ENCODE measurements at places on chromosomes 2 and 18.

DNA sequence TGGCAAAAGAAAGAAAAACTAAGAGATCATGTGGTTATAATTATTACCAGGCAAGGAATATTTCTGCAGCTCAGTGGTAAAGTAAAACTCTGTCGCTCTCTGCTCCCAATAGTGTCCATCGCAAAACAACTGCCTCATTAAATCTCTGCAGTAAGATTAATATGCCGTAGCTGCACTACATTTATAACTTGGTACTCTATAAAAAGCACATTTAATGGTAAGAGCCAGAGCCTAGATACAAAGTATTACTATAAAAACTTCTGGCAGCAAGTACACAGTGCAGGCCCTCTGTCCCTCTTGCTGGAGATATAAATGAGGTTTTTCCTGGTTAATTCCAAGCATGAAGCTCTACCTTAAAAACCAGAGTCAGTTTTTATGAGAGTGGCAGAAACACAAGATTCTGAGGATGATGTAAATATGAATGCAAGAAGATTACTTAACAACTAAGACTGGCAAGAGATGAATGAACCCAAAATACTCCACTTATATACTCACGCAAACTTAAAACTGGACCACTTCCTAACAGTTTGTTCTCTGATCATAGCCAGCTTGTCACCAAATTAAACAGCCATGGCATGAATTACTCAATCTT, 25.5 kb downstream of the ZNF521 start:
- no peak for DNase-seq

GRCh38 chr18:24678107-24678506, 217.7 kb downstream of the HRH4 start:
- no peak for DNase-seq

DNA sequence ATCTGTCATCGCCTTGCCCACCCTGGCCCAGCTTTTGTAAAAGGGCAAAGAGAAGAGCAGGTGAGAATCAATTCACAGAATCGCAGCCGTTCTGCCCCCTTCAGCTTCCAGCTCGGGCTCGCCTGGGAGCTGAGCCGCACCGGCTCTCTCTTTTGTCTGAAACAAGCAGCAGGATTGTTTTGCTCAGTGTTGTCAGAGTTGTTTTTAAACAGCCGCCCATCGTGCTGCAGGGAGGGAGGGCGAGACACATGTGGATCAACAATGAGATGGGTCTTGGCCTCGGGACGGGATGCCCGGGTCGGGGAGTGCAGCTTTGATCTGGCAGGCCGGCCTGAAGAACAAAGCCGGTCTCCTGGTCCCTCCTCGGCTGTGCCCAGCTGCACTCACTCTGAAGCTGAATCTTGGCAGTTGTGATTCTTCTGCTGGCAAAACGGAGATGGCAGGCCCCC, 39.7 kb upstream of the HDAC4 start:
- no peak for DNase-seq

GRCh38 chr2:163652751-163653150, 83.1 kb downstream of the FIGN start:
- no peak for DNase-seq

DNA sequence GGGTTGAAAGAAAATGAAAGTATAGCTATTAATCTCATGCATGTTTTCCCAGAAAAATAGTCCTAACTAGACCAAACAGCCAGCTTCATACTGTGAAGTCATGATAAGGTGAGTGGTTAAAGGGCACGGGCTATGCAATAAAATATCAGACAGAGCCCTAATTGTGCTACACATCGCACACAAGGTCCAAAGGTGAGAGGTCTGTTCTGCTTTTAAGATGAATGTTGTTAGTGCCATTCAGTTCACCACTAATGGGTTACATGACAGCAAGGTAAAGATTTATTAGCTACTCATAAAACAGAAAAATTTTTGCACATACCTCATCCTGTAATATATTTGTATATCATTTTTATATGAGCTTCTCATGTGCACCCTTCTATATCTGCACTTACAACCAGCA, 105.0 kb upstream of the STK17B start:
- no peak for DNase-seq

- no peak for DNase-seq
These were observed 50.6 kb upstream of the ODC1 start for GRCh38 chr2:10498525-10499274.

GRCh38 chr18:33817096-33817495, 239.1 kb downstream of the ASXL3 start:
- DNase-seq, result no peak

DNA sequence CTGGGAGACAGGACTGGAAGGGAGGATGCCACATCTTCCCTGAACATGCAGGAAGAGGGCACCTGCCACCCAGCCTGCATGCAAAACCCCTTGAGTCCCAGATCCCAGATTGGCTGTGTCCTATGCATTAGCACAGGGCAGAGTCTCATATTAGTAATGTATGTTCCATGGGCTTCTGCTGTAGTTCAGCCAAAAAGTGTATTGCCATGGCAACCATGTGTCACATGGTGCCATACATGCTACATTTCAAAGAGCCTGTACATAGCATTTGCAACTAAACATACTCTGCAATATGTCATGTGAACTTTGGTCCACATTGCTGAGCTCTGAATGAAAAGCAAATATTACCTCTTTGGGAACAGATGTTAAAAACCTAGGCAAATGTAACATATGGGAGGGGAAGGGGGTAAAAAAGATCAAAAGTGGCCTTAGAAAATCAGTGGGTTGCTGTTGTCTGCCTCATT, 78.4 kb downstream of the DPP4 start:
- no peak for DNase-seq

- DNase-seq, result no peak
These were observed 4.1 kb upstream of the SNED1 start for GRCh38 chr2:240994171-240994896.

DNA sequence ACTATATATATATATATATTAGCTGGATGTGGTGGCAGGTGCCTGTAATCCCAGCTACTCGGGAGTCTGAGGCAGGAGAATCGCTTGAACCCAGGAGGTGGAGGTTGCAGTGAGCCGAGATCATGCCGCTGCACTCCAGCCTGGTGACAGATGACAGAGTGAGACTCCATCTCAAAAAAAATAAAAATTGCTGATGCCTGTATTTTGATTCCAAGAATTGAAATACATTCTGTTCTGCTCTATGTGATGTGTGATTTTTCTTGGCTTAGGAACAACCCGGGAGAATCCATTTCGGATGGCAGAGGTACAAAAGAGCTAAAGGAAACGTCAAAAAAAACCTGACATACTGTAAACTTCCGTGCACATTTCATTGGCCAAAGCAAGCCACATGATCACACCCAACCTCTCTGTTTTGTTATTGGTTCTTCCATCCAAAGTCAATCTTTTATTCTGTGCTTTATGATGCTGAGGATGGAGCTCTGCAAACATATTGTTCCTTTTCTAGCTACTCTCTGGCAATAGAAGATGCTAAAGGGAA, 478.1 kb upstream of the MAP2 start:
- no peak for DNase-seq

DNA sequence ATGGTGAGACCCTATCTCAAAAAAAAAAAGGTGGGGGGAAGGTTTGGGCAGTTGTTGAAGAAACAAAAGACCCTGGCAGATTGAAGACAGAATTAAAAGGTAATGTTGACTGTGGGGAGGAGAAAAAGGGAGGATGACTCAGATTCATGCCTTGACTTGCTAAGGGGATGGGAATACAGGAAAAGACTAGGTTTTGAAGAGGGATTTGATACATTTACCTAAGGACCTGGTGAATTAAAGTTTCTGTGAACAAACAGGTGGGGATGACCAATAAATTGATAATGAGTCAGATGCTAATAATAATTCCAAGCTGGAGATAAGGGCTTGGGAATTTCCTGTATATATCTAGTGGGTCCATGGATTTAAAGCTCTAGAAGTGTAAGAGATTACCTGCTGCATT, 27.6 kb downstream of the TTR start:
- no peak for DNase-seq

DNA sequence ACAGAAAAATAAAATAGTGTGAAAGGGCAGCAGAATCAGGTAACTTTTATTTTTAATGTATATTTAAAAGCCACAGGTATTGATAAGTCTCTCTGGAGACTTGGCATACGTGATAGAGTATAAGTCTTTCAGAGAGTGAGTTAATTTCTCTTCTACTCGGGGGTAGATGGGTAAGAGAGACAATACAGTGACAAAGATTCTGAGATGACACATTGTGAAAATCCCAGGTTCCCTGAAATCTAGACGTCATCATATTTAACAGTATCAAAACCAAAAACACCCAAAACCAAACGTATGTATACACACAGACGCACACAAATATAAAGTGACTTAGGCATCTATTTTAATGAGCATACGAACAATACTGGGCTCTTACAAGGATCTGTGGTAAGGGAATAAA, 33.3 kb downstream of the NIF3L1 start:
- no peak for DNase-seq

- no peak for DNase-seq
These were observed 100.1 kb downstream of the NAB1 start for GRCh38 chr2:190748966-190749365.

Data from activated gamma-delta T cell (primary cell).